CD8-positive, alpha-beta T cell (primary cell): ENCODE measurements at places on chromosomes 5 and 9. TPM values are rescaled to one million over a fixed set of nuclear protein-coding genes. Genes with fewer than 3 reads are reported as not detected.

DNA sequence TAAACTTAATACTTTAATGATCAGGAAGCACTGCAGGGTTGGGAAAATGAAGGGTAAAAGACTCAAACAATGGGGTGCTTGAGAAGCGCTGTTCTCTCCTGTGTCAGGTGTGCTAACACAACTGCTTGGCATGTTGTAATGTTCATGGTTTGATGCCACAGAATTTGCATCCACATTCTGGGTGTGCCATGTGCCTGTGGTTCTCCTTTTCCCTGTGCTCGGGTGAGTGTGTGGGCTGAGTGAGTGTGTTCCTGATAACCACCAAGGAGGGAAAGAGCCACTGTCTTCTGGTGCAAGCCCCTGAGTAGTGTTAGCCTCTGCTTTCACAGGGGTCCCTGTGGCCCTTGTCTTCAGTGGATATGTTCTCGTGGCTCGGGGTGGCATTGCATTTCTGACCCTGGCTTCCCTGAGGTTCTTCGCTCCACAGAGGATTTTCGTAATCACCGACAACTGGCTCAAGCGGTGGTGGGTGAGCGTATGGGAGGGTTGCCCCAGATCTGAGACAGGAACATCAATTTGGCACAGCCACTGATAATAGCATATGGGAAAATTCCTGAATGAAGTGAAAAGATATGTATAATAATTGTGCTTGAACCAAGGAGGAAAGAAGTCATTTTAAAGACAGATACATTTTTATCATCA, 102.0 kb downstream of the MVB12B start:
- no peak for DNase-seq

Gene ABCA1
- total RNA-seq, result 11.4 TPM

DNA sequence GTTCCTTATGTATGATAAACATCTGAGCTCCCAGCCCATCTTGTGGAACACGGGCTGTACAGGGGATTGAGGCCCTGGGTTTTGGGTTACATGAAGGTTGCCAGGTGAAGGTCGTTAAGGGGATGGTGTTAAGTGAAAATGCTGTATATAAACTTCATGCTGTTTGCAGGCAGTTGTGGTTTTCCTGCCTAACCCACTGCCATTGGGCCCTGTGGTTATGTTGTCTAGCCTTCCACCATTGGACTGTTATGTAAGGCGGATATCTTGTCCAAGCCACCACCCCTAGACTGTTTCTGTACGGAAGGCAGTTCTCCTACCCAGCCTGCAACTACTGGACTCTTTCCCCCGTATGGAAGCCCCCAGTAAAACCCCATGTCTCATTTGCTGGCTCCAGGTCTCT, 246.1 kb downstream of the KIF4B start:
- DNase-seq, result no peak

DNA sequence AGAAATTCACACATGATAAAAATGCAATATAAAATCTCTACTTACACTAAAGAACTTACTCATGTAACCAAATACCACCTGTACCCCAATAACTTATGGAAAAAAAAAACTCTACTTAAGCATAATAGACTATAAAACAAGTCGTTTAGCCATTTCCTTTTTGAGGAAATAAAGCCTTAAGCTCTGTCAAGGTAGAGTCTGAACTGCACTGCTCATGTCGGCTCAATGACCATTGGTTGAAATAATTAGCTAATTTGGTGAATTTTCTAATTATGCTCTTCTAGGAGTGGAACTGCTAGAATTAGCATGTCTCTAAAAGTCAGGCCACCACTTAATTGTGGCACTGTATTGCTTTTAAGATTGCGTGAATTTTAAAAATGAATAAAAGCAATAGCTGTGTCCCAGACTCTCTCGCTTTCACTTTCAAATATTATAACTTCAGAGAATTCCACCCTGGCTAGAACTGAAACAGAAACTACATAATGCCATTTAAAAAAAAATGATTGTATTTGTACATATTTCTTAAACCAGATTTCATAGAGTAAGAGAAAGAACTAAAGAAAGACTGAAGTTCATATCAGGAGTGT, 113.0 kb upstream of the PCA3 start:
- no peak for DNase-seq

Gene ACTBL2
- total RNA-seq, result not detected

Gene CENPH
- 4.6 TPM for total RNA-seq

DNA sequence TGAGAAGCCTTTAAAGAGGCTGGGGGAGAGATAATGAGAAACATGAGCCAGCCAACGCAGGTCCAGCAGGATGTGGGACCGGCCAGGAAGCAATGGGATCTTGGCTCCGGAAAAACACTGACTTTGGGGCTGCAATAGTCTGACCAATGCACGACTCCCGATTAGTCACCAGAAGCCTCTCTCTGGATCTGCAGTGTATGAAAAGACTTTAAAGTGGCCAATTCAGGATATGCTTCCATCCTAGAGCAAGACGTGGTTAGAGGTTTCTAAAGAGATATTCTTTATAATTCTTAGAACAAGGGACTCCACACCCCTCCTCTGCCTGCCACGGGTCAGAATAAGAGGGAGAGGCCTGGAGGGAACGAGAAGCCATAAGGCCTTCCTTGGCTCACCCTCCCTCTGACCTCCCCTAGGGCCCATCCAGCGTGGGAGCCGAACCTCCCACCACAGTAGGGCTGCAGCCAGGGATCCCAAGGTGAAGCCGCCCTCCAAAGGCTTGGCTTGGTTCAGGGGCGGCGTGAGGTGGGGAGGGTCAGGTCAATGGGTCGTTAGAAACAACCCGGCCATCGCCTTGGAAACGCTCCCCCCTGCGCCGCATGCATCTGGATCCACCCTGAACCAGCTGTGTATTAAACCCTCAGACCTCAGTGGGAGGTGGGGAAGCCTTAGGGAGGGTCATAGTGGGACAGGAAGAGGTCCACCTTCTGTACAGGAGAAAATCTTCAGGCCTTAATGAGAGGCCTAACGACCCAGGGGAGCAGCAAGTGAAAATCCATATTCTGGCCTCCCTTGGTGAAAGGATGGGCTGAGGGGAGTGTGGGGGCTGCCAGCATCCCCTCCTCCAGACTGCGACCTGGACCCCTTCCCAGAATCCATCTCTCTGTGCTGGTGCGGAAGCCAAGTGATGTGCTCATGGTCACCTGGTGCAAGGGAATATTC, 11.1 kb downstream of the FGF1 start:
- no peak for DNase-seq

DNA sequence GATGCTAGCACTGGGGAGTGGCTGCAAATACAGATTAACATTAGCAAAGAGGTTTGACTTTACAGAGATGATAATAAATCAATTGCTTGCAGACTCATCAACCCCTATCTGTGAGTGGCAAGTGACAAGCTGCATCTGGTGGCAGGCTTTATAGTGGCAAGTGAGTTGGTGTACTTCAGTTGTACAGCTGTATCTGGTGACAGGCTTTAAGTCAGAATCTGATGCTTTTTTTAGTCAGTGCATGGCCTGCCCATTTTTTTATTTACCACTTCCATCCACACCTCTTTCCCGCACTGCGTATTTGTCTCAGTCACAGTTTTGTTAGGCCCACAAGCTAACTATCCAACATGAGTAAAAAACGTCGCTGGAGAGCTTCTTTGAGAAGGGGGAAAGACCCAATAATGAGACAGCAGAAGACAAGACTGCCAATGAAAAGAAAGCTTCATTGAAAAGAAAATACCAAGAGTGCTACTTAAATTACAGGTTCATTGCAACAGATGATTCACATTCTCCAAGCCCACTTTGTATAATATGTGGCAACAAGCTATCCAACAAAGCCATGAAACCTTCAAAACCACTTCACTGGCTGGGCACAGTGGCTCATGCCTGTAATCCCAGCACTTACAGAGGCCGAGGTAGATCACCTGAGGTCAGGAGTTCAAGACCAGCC, 23.1 kb downstream of the ANP32B start:
- DNase-seq, result no peak

DNA sequence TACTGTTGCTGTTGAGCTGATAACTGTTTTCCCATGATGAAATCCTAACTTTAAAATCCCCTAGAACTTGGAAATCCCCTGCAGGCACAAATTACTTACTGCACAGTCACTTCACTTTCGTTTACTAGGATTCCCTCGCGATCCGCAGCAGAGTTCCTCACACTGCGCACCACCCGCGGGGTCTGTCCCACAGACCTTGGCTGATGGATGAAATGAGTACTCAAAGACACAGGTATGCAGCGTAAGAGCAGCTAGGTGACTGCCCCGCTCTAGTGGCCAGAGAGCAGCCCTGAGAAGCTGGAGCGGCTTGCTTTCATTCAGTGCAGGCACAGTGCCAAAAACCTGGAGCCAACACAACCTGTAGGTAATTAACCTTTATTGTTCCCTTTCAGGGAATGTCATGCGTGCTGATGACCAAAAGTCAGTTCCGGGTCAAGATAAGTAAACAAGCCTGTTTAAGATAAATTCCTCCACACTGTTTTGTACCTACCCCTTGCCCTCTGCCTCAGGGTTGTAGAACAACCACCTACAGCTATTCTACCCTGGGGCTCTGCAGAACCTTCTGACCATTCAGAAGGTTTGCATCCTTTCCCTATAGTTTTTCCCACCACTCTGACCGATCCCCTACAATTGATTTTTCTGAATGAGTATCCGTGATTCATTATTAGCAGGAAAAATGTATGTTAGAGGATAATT, 191.2 kb downstream of the CDH9 start:
- DNase-seq, result no peak

Gene MARVELD2
- 0.22 TPM for total RNA-seq

DNA sequence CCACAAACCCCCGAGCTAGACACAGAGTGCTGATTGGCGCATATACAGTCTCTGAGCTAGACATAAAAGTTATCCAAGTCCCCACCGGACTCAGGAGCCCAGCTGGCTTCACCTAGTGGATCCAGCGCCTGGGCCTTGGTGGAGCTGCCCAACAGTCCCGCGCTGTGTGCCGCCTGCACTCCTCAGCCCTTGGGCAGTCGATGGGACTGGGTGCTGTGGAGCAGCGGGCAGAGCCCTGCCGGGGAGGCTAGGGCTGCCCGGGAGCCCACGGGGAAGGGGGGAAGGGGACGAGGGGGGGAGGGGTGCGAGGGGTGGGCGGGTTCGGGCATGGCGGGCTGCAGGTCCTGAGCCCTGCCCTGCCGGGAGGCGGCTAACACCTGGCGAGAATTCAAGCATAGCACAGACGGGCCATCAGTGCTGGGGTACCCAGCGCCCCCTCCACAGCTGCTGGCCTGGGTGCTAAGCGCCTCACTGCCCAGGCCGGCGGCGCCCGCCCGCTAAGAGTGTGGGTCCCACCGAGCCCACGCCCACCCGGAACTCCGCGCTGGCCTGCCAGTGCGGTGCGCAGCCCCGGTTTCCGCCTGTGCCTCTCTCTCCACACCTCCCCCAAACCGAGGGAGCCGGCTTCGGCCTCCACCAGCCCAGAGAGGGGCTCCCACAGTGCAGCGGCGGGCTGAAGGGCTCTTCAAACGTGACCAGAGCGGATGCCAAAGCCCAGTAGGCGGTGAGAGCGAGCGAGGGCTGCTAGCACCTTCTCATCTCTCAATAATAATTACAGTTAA, 391.2 kb upstream of the NUDT12 start:
- no peak for DNase-seq

DNA sequence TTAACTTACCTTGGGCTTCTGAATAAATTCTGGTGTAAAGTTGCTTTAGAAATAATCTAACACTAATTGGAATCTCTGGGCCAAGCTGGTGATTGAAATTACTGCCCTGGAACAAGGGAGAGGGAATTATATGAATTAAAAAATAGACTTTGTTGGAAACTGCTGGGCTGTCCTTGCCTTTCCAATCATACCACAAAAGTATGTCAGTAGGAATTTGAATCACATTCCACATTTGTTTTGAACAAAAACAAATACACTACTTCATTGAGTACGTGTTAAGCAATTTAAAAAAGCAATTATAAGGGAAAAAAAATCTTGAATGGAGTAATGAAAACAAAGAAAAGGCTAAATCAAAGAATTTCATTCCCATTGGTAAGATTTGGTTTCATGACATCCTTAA, 102.5 kb upstream of the SREK1 start:
- no peak for DNase-seq

GRCh38 chr5:143494162-143494561, 90.7 kb upstream of the NR3C1 start:
- DNase-seq, result no peak

GRCh38 chr9:137357166-137357565, 55.1 kb upstream of the NRARP start:
- DNase-seq, result no peak

DNA sequence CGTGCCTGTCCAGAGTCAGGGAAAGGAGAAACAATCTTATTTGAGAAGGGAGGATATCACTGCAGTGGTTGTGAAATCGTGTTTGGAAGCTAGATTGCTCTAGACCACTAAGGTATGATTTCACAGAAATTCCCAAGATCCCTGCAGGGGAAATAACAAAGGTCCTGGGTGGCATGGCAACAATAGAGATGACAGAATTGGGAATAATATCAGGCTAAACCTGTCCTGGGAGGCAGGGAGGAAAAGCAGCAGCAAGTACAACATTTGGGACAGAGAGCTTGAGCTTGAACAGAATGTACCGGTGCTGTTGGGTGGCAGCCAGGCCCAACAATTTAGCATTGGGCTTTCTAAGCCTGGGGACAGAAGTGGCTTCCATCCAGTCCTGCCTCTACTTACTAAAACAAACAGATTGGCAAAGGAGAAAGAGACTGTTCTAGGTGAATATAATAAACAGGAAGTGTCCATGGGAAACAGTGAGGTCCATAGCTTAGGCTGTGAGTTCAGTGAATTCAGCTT, 17.0 kb upstream of the ARHGAP26 start:
- no peak for DNase-seq

- DNase-seq, result no peak
Measured at GRCh38 chr9:73050065-73050816, 97.4 kb upstream of the ALDH1A1 start.

GRCh38 chr5:132354381-132355139, 14.9 kb upstream of the SLC22A5 start:
- DNase-seq, result no peak

DNA sequence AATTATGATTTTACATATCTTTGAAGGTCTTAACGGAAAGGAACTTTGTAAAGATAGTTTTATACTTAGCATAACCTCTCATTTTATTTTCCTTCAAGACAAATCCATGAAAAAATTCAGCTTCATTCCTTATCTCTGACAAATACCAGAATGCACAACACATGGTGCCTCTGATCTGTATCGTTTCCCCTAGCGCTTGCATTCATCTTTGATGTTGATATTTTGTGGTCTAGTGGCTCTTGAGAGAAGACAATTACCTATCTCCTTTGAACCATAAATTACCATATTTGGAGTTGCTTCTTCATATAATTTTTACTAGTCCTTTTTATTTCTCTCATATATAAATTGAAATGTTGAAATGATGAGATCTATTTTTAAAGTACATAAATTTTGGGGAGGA, 551.3 kb downstream of the PDE4D start:
- peak; percentile 20 for DNase-seq

Gene NDUFAF2
- 5.8 TPM for total RNA-seq

DNA sequence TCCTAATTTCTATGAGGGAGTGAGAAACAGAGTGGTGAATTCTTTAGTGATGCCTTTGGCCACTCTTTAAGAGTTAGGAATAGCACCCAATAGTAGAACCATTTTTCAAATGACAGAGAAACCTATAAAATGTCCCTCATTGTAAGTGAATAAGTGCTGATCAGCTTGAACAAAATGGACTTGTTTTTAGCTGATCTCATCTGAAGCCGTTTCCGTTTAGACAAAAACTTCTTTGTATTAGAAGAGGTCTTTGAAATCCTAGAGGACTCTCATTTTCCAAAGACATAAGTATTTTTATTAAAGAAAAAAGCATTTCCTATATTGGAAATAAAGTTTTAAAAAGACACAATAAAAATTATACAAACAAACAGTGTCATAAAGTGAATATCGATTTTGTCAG, 273.9 kb downstream of the ARHGEF28 start:
- DNase-seq, result no peak
